ENCODE measurements at places on chromosomes 4 and X. TPM values are rescaled to one million over a fixed set of nuclear protein-coding genes. Genes with fewer than 3 reads are reported as not detected.

DNA sequence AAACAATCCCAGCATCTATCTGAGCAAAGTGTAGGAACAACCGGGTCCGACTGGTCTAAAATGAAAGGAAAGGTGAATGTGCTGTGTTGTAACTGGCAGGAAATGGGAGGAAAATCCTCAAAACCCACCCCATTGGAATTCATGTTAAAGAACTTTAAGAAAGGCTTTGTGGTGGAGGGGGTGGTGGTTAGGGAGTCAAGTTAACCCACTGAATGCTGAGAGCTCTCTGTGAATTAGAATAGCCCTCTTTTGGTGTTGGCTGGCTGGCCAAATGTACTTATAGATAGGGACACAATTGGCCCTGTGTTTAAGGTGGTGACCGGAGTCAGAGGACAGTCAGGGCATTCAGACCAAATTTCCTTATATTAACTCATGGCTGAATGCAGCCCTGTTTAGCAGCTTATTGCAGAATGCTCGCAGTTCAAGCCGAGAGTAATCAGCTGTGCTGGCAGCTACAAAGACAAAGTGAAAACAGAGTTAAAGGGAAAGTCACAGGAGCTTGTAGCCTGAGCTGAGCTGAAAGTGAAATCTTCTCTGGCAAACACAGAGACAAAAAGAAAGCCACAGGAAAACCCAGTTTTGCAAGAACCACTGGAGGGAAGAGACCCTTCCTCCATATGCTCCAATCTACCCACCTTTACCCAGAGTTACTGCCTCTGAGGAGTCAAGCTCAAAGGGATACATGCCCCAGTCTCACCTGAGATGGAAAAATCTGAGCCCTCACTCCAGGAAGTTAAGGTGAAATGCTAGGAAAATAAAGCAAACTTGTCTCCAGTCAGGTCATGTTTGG, 38.5 kb upstream of the UGT2B7 start:
- DNase-seq: no peak

DNA sequence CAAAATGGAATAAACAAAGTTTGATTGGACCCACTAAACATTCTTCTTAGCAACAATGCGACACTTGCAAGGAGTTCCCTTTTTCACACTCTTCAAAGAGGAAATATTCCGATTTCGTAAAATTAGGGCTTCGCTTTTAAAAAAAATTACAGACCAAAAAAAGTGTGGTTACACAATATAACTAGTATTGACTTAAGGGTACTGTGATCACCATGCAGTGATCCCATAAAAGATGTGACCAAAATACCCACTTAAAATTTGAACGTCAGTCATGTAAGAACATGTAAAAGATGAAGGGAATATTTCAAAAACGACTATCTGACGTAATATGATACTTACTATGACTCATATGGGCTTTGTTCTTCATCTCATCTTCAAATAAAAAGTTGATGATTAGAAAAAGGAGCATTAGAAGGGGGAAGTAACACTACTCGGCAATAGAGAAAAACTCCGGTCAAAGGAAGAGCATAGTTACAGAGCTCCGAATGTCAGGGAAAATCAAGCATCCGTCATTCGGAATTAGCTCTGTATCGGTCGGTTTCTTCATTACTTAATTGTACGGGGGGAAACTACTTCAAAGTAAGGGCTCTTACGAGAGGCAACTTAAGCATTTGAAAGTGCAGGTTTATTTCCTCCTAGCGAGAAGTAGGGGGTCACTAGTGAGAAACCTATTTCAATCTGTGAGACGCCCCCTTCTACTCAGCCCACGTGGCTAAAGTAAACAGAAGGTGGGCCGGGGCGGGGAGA, 1.3 kb upstream of the TET2 start:
- DNase-seq: no peak

GRCh38 chrX:103774070-103774642, 2.5 kb upstream of the PLP1 start:
- DNase-seq: no peak

DNA sequence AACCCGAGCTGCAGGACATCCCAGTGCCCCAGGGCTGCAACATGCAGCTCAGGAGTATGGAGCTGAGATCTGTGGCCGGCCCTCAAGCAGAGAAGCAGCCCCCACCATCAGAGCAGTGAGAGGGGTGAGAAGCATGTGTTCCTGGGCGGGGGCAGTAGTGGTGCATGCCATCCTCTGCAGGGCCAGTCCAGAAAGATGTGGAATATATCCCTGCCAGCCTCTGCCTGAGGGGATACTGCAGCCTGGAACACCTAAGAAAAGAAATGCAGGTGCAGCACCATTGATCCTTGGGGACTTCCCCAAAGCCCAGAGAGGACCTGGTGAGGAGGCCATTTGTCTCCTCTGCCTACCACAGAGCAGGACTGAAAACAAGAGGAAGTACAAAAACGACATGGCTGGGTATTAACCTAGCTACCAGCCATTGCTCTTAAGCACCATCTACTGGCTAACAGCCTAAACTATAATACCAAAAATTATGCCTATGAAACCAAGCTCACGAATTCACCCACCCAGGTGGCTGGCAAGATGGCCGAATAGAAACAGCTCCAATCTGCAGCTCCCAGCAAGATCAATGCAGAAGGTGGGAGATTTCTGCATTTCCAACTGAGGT, 158.8 kb downstream of the ADGRA3 start:
- DNase-seq: no peak

DNA sequence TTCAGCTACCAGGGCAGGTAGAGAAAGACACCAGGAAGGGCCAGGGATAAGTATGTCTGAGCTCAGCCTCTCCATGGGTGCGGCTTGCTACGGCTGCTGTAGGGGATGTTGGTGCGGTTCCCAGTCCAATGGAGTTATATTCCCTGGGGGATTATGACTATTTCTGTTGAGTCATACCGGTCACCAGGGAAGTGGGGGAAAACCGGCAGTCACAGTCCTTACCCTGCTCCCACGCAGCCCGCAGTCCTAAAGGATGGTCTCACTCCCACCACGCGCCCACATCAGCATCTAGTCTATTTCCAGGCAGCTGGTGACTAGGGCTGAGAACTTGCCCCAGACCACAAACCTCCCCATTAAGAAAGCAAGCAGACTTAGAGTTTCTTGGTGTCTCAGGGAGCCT, 191.6 kb downstream of the VEGFC start:
- DNase-seq: no peak

IL13RA1 gene
- 59.4 TPM for polyA plus RNA-seq

Measured in left renal pelvis (tissue), 4 donors.